ENCODE measurements at places on chromosomes 3 and 15.

GRCh38 chr15:88913017-88913849 is at the start of gene MFGE8:
TSS of gene MFGE8 (minus strand) at chr15:88913379. CDS start at chr15:88913319, 60 bp downstream.
- DNase-seq, result peak; percentile 87

- DNase-seq, result no peak
These were observed 19.7 kb downstream of the RAB11A start for GRCh38 chr15:65888981-65889380.

DNA sequence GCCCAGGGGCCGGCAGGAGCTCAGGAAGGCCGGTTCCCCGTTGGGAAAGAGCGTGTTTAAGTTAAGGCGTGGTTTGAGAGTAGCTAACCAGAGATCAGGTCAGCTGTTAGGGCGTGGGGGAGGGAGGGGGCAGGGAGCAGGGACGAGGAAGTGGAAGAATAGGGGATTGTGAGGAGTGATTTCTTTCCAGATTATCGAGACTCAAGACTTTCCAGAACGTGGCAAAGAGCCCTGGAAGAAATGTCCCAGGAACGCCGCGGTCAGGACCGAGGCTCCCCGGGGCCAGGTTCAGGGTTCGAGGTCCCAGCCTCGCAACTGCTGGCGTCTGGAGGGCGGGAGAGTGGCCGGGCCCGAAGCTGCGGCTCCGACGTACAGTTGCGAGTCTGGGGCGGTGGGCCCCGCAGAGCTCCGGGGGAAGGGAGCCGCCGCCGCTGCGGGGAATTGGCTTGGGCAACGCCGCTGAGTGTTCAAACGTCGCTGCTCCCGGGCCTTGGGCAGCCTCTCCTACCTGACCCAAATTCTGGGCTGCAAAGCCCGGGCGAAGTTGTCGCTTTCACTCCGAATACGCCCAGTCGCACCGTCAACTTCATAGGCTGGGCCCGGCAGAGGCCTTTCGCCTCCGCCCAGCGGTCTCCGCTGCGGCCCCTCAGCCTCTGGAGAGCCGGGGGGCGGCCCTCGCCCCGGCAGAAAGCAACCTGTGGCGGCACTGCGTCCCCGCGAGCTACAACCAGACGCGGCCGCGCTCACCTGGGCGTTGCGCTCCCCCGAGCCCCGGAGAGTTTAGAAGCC is 9.5 kb downstream of the ISL2 start:
- DNase-seq, result no peak

DNA sequence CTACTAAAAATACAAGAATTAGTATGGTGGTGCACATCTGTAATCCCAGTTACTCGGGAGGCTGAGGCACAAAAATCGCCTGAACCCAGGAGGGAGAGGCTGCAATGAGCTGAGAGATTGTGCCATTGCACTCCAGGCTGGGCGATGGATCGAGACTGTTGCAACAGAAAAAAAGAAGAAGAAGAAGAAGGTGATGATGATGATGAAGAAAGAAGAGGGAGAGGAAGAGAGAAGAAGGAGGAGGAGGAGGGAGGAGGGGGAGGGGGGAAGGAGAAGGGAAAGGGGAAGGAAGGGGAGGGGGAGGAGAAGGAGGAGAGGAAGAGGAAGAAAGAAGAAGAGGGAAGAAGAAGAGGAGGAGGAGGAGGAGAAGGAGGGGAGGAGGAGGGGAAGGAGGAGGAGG is 33.2 kb upstream of the ZNF710 start:
- no peak for DNase-seq

DNA sequence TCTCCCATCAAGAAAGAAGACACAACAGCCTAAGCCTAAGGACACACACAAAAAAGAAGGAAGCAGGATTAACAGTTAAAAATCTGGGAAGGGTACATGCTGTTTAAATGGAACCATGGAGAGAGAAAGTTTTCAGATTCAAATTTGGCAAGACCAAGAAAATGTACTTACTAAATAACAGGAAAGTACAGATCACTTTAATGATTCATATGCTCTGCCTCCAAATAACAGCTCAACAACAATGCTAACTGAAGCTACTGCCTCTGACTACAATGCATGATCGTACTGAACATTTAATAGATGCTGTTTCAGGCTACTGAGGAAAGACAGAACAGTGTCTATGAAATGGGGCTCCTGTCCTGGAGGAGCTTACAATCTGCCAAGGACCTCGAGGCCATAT is 8.4 kb upstream of the NMB start:
- DNase-seq, result no peak

GRCh38 chr15:76286271-76286879 is 24.9 kb downstream of the ETFA start:
- no peak for DNase-seq

DNA sequence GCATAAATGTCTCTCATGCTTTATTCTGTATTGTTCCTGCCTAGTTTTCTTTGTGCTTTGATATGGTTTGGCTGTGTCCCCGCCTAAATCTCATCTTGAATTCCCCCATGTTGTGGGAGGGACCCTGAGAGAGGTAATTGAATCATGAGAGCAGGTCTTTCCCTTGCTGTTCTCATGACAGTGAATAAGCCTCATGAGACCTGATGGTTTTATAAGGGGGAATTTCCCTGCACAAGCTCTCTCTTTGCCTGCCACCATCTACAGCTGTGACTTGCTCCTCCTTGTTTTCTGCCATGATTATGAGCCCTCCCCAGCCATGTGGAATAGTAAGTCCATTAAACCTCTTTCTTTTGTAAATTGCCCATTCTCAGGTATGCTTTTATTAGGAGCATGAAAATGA is 1596.6 kb downstream of the SI start:
- DNase-seq, result no peak

GRCh38 chr3:58633157-58633865 is 33.3 kb downstream of the FAM3D start:
- no peak for DNase-seq

- DNase-seq, result no peak
These were observed 363.3 kb downstream of the SLC9A9 start for GRCh38 chr3:143484846-143485512.

GRCh38 chr3:52015438-52016228 is 19.9 kb upstream of the RPL29 start:
- no peak for DNase-seq

DNA sequence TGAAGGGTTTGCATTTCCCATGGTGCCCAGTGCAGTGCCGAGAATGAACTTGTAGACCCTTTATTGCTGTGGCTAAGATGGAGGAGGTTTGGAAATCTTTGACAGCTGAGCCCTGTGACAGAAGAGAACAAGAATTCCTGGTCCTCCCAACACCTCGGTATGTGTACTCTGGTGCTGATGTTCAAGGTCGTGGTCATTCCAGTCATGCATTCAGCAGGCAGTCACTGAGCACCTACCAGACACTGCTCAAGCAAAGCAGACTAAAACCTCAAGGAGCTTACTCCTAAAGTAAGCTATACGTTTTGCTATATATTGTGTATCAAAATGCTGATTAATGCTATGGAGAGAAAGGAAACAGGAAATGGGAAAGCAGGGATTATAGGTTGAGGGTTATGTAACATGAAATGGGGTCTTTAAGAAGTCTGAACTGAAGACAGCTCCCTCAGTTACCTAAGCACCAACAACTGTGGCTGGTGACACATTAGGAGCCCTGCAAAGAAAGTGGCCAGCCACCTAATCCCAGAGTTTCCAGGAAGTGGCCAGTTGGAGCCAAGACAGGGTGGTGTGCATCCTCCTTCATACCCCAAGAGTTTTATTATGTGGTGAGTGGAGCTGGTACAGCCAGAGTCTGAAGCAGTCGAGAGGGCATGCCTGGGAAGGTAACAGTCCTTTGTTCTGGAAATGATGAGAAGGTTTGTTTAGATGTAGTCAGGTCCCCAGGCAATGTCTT is 65.0 kb downstream of the CCNL1 start:
- DNase-seq, result no peak

GRCh38 chr3:151225040-151225975 is 22.3 kb upstream of the GPR171 start:
- DNase-seq, result no peak

- DNase-seq, result no peak
These were observed 71.3 kb upstream of the VEPH1 start for GRCh38 chr3:157574531-157574930.

DNA sequence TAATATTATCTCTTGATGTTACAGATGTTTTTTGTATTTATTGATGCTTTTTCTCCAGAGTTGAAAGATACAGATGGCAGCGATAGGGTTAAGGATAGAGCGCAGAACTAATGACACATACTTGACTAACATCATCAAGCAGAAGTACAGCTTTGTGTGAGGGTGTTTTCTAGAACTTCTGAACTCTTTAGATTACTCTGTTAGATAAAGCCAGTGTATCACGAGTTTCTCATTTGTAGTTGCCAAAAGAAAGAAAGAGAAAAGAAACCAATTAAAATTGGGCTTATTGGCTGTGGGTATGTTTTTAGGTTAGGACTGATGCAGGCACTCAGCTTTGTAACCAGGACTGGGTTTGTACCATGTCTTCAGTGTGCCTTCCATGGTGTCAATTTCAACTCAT is 6.6 kb upstream of the GPR171 start:
- no peak for DNase-seq

- no peak for DNase-seq
These were observed 7.0 kb downstream of the USP8 start for GRCh38 chr15:50431204-50431603.

DNA sequence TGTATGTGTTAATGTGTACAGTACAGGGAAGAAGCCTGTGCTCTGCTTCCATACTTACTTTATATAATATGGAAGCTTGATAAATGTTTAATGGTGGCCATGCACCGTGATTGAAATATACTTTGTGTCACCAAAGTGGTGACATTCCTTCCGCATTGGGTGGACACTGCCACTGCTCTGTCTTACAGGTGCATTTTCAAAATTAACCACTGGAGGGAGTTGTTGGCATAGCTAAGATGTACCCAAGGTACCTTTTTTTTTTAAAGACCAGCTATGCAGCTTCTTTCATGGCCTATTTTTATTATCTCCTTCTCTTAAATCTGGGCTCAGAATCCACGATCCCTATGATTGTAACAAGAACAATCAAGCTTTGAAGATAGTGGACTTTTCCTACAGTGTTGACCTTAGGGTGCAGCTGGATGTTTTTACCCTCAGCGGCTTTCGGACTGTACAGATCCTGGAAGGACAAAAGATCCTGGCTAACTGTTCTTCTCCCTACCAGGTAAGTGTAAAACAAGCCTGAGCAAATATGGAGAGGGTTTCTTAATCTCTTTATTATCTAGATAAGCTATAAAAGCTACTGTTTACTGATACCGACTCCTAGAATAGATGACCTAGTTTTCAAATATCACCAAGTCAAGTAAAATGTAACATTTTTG is 21.6 kb upstream of the PAK6 start:
- DNase-seq, result peak; percentile 78

GRCh38 chr3:125511420-125512118 is 8.4 kb downstream of the SNX4 start:
- DNase-seq, result no peak

DNA sequence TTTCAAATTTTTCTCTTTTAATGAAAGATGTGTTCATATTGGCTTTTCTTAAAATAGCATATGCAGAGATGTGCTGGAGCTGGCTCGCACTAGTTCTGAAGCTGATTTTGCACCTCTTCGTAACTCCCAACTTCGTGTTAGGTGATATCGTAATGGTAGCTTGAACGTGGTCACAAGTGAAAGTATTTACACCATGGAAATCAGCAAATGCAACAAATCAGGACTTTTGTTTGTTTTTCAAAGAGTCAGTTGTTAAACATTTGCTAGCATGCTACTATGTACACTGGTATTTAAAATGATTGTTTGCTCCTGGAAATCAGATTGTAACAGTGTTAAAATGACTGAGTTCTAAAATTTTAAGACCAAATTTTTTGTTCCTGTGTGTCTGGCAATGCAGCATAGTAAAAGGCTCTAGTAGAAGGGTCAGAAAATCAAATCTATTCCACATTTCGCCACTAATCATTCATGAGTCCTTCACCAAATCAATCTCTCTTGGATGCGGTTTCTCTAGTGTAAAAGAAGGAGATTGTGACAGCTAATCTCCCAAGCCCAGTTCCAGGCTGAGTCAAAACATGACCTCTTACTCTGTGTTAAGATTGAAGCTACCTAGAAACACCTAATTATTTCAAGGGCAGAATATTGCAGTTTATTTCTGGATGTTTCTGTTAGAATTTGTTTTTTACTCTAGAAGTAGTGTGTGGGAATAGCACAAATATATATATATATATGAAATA is 34.3 kb upstream of the CMC1 start:
- DNase-seq, result no peak

GRCh38 chr3:125085166-125085565 is 29.4 kb upstream of the HEG1 start:
- no peak for DNase-seq

DNA sequence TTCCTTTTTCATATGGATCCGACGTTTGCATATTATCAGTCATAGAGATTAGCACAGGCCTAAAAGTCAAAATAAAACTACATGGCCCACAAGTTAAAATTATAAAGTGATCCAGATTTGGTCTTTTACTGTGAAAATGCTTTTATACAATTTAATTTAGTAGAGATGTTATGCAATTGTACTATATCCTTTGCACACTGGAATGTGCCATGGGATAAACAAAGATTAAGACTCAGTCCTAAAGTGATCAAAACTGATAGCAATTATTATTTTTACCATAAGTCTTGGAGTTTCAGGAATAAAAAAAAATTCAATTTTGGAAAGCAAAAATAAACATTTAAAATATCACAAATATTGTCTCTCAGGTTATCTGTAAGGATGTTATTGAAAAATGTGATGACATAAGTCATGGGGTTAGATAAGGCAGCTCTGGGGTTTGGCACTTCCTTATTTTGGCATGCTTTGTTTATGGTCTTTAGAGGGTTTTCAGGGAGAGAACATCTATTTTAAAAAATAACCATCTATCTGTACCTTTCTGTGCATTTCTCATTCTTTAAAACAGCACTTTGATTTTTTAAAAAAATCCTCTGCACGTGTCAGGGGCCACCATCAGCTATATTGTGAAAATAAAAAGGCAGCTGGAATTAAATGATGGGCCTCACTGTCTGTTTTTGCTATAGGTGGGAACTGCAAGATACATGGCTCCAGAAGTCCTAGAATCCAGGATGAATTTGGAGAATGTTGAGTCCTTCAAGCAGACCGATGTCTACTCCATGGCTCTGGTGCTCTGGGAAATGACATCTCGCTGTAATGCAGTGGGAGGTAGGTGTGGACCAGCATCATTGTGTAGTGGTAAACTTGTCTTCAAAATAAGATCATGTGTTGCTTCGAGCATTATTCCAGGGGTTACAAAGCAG is 67.3 kb downstream of the TGFBR2 start:
- no peak for DNase-seq

Measured in left kidney (tissue), 8 donors.